Activated CD4-positive, alpha-beta T cell treated with anti-CD3 and anti-CD28 coated beads for 36 hours (primary cell): ENCODE measurements at places on chromosomes 3 and 15.

GRCh38 chr15:58870451-58870850 lies 63.0 kb downstream of the SLTM start:
- H3K4me1 ChIP-seq, result no peaks in the 10 kb centered on the region
- H3K27me3 ChIP-seq, result no peaks in the 10 kb centered on the region
- no peaks in the 10 kb centered on the region for H3K36me3 ChIP-seq
- H3K27ac ChIP-seq, result no peak overlapping the region
- DNase-seq, result no peak

DNA sequence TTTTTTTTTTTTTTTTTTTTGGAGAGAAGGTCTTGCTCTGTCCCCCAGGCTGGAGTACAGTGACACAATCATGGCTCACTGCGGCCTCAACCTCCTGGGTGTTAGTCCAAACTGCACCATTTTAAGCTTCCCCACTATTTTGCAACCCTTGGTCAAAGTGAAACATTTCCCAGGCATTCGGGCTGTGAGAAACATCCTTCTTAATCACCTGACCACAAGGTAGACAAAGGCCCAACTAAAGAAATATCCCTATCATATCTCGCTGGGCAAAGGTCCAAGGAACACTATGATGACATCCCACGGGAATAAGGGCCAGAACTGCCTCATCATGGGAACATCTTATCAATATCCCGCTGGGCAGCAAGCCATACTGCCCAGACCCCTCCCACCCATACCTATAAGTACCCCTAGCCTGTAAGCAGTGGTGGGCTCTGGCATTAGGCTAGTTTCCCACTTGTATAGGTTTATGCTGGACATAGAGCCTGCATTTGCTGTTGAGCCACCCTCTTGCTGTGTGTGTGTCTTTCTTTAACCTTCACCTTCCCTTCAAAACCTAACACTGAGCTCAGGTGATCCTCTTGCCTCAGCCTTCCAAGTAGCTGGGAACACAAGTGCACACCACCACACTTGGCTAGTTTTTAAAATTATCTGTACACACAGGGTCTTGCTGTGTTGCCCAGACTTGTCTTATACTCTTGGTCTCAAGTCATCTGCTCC lies 95.2 kb downstream of the SEMA5B start:
- no peak overlapping the region for H3K27ac ChIP-seq
- no peak for DNase-seq
- peaks cover 4% of the 10 kb centered on the region for H3K27me3 ChIP-seq
- no peak overlapping the region for H3K4me3 ChIP-seq
- H3K4me1 ChIP-seq, result no peaks in the 10 kb centered on the region

- H3K27ac ChIP-seq, result no peak overlapping the region
- H3K4me1 ChIP-seq, result peaks cover 22% of the 10 kb centered on the region
- H3K27me3 ChIP-seq, result peaks cover 8% of the 10 kb centered on the region
- DNase-seq, result no peak
- no peak overlapping the region for H3K4me3 ChIP-seq
- H3K36me3 ChIP-seq, result no peaks in the 10 kb centered on the region
Measured at GRCh38 chr15:60021589-60022378, 17.7 kb downstream of the FOXB1 start.

GRCh38 chr15:66298803-66299251 lies 5.5 kb downstream of the DIS3L start:
- H3K4me1 ChIP-seq, result peaks cover 26% of the 10 kb centered on the region
- no peak overlapping the region for H3K4me3 ChIP-seq

- no peak overlapping the region for H3K27ac ChIP-seq
- H3K36me3 ChIP-seq, result no peaks in the 10 kb centered on the region
- no peaks in the 10 kb centered on the region for H3K4me1 ChIP-seq
- no peak overlapping the region for H3K4me3 ChIP-seq
Measured at GRCh38 chr3:159260049-159260662, 458.3 kb downstream of the MFSD1 start.

DNA sequence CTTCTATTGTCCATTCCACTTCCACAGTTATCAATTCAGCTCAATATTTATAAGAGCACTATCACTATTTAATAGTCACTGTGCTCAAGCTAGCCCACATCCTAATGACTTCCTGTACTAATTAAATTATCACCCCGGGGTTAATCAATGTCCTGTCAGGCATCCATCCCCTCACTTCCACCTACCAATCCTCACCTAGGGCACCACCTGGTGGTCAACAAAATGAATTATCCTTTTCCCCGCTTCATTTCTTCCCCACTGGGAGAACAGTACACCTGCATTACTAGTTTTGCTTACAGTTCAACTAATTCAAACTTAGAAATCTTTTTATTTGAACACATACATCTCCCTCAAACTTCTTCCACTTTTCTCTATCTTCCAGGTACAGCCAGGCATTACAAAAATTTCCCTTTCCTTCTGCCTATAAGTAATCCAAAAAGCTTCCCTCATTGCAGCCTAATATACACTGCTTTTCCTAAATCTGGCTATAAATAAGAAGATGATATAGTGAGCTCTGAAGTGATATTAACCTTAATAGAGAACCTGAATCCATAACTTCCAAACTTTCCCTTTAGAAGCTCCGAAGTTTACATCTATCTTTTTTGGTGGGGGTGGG lies 68.5 kb downstream of the TMCC1 start:
- no peak overlapping the region for H3K4me3 ChIP-seq
- peaks cover 13% of the 10 kb centered on the region for H3K4me1 ChIP-seq
- no peaks in the 10 kb centered on the region for H3K27me3 ChIP-seq
- H3K27ac ChIP-seq, result no peak overlapping the region
- H3K36me3 ChIP-seq, result no peaks in the 10 kb centered on the region

DNA sequence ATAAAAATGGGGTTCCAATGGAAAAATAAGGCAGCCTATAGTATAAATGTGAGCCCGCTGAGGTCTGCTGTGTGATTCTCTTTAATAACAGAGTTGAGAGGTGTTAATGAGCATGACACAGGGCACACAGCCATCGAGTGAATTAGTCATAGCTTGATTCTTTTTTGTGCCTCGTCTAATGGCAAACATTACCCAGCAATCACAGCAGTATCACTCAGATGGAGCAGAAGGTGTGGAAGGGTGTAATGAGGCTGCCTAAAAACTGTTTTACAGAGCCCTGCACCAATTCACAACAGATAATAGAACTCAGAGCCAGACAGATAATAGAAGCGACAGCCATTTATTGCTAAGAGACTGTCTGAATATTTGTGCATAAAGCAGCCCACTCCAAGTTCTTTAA lies 178.6 kb upstream of the TPRG1 start:
- no peak for DNase-seq
- no peaks in the 10 kb centered on the region for H3K36me3 ChIP-seq
- no peaks in the 10 kb centered on the region for H3K4me1 ChIP-seq

DNA sequence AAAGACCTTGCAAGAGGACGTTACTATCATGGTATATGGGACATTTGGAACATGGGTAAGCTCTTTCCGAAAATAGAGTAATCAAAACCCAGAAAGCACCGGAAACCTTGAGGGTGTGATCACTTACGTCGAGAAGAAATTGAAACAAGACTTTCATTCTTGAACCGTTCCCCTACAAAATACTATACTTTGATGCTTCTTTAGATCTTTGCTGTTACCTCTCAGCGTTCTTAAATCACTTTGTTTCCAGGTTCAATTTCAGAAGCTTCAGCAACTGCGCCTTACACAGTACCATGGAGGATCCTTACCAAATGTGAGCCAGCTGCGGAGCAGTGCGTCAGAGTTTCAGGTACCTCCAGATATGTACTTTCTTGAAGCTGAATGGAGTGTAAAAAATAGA lies 10.1 kb downstream of the CRTC3 start:
- peak; percentile 66 for DNase-seq
- H3K4me3 ChIP-seq, result peak overlapping the region; percentile 78
- peaks cover 76% of the 10 kb centered on the region for H3K4me1 ChIP-seq
- no peaks in the 10 kb centered on the region for H3K27me3 ChIP-seq
- H3K36me3 ChIP-seq, result peaks cover 29% of the 10 kb centered on the region

- H3K4me3 ChIP-seq, result no peak overlapping the region
- DNase-seq, result no peak
- peaks cover 10% of the 10 kb centered on the region for H3K4me1 ChIP-seq
- H3K27ac ChIP-seq, result no peak overlapping the region
Measured at GRCh38 chr15:68695061-68695595, 116.3 kb downstream of the CORO2B start.

GRCh38 chr3:132507657-132508056 lies 89.4 kb upstream of the ACKR4 start:
- H3K27me3 ChIP-seq, result no peaks in the 10 kb centered on the region
- H3K4me1 ChIP-seq, result no peaks in the 10 kb centered on the region
- DNase-seq, result no peak

- H3K4me1 ChIP-seq, result peaks cover 2% of the 10 kb centered on the region
- DNase-seq, result no peak
- no peak overlapping the region for H3K27ac ChIP-seq
- peaks cover 33% of the 10 kb centered on the region for H3K36me3 ChIP-seq
- no peaks in the 10 kb centered on the region for H3K27me3 ChIP-seq
Measured at GRCh38 chr3:180617049-180617448, 15.1 kb downstream of the TTC14 start.

DNA sequence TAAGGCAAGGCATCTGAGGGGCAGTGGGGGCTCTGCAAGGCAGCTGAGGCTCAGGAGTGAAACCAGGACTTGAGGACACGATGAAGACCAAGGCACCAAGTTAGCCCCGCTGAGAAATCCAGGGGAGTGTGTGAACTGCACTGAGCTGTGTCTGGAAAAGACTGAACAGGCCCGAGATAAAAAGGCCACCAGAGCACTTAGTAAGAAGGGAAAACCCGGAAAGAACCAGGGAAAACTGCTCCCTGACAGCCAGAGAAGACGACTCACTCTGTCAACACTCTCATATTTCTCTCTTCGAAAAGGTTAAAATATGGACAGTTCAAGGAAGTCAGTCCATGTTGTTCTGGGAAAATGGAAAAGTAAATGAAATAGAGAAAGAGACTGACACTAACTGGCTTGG lies 109.0 kb downstream of the SEC22A start:
- DNase-seq, result no peak
- no peak overlapping the region for H3K4me3 ChIP-seq
- H3K36me3 ChIP-seq, result no peaks in the 10 kb centered on the region

DNA sequence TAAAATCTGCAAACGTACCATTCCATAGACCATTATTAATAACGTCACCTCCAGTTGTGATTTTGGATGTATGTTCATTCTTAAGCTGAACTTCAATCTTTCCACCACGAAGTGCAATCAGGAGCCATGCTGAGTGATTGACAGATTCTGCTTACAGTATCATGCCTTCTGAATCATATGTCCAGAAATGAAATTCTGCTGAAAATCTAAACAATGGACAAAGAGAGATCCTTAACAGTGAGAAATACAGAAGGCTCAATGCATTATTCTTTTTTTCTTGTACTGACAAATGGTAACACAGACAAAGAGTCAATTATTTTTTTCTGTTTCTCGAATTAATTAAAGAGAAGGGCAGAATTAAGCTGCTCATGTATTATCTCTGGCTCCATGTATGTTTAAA lies 1114.5 kb downstream of the EPHA3 start:
- no peak overlapping the region for H3K4me3 ChIP-seq
- H3K27me3 ChIP-seq, result no peaks in the 10 kb centered on the region
- DNase-seq, result no peak
- no peaks in the 10 kb centered on the region for H3K36me3 ChIP-seq

- no peak overlapping the region for H3K27ac ChIP-seq
- peaks cover 2% of the 10 kb centered on the region for H3K27me3 ChIP-seq
- H3K4me1 ChIP-seq, result no peaks in the 10 kb centered on the region
- no peaks in the 10 kb centered on the region for H3K36me3 ChIP-seq
- DNase-seq, result no peak
Measured at GRCh38 chr3:144437989-144438388, 466.4 kb downstream of the DIPK2A start.

DNA sequence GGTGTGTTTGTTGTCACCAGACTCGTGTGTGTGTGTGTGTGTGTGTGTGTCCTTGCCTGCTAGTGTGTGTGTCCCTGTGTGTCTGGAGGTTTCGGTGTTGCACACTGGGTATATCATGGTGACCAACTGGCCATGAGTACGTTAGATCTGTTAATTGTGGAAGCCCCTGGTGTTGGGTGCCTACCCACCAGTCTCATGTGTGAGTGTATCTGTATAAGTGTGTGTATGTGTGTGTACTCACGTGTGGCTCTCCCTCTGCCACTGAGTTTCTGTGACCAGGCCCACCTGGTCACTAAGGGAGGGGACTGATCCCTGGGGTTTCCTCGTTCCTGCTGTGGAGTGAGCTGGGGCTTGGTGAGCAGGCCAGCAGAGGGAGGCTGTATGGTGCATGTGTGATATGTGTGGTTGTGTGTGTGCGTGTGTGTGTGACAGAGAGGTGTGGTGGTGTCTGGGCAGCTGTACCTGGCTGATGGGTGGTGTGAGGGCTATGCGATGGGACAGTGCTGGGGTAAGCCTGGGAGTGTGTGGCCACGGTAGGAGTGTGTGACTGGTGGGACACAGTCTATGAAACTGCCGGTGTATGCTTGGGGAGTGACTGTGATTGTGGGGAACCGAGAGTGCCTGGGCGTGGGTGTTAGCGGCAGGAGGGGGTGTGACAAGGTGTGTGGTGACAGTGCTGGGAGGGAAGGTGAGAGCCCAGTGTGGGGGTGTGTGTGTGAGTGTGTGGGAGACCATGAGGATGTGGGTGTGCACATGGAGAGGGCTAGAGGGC lies 1.8 kb downstream of the PRKCD start:
- H3K27ac ChIP-seq, result peak overlapping the region; percentile 72
- DNase-seq, result peak; percentile 52
- peaks cover 7% of the 10 kb centered on the region for H3K27me3 ChIP-seq
- H3K36me3 ChIP-seq, result peaks cover 2% of the 10 kb centered on the region

DNA sequence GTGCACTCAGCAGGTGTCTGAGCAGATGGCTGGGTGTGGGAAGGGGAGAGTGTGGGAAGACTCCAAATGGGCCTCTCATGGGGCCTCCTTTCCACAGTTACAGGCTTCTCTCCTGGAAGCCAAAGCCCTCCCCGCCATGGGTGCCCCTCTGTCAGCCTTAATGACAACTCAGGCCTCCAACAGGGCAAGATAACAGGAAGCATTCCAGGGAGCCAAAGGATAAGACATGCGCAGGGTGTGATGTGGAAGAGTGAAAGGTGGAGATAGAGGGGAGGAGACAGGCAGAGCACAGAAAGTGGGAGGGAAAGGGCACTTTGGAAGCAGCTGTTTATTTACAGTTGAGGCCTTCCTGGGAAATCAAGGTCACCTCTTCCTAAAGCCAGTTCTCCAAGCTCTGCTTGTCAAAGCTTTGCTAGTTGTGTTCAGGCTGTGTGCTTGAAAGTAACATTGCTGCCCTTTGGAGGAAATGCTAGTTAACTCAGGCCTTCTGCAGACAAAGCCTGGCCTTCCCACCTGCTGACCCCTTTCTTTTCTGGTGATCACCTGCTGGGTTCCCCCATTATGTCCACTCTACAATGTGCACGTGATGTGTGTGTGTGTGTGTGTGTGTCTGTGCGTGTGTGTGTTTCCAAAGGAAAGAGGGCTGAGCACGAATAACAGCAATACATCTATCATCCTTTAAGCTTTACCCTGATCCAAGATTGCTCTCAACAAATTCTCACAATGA lies 35.2 kb upstream of the SMAD3 start:
- H3K27me3 ChIP-seq, result peaks cover 8% of the 10 kb centered on the region
- no peaks in the 10 kb centered on the region for H3K36me3 ChIP-seq
- no peak overlapping the region for H3K27ac ChIP-seq
- H3K4me3 ChIP-seq, result no peak overlapping the region
- peaks cover 18% of the 10 kb centered on the region for H3K4me1 ChIP-seq

- peak overlapping the region; percentile 61 for H3K27ac ChIP-seq
- peaks cover 27% of the 10 kb centered on the region for H3K36me3 ChIP-seq
- peak; percentile 59 for DNase-seq
- no peak overlapping the region for H3K4me3 ChIP-seq
Measured at GRCh38 chr3:31562525-31562924, 29.8 kb downstream of the STT3B start.
